T follicular helper cell (primary cell): ENCODE measurements at places on chromosomes 4 and X.

- no peak for DNase-seq
Observed at GRCh38 chrX:10112510-10112909, 44.3 kb upstream of the CLCN4 start.

DNA sequence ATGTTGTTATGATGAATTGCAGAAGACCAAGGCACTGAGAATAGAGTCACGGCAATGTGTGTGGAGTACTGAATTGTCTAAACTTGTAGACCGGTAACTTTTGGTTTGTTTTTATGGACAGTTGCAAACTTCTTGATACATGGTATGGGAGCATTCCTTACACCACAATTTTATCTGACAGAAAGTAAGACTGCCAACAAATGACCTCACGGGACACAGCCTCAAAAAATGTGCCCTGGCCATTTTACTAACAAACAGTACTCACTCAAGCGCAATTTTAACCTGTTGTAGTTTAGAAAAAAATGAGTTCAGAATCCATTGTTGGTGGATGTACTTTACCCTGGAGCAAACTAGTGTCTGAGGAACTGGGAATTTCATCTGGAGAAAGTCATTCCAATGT lies 321.2 kb downstream of the CAMK2D start:
- no peak for DNase-seq

DNA sequence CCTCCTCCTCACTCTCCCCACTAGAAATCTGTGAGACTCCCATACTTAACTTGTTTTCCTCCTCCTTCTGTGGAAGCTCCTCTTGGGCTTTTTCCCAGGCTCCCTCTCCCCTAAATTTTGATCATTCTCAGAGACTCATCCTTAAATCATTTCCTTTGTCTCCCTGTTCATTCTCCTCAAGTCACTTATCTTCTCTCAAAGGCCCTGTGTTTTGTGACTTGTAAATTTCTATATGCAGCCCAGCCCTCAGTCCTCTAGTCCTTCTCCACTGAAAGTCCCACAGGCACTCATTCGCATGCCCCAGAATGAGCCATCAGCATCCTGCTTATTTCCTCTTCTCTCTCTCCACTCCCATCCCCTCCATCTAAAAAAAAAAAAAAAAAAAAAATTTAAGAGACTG lies 171.8 kb downstream of the SOWAHB start:
- DNase-seq = no peak

- DNase-seq = no peak
Observed at GRCh38 chr4:70315928-70316327, 18.9 kb upstream of the CABS1 start.

GRCh38 chrX:19877431-19877830 lies 10.0 kb downstream of the SH3KBP1 start:
- no peak for DNase-seq

GRCh38 chr4:56323327-56323726 lies 64.0 kb downstream of the AASDH start:
- no peak for DNase-seq

GRCh38 chrX:120294651-120295050 lies 16.6 kb downstream of the TMEM255A start:
- no peak for DNase-seq

- DNase-seq = no peak
Observed at GRCh38 chrX:10108288-10108687, 48.5 kb upstream of the CLCN4 start.

DNA sequence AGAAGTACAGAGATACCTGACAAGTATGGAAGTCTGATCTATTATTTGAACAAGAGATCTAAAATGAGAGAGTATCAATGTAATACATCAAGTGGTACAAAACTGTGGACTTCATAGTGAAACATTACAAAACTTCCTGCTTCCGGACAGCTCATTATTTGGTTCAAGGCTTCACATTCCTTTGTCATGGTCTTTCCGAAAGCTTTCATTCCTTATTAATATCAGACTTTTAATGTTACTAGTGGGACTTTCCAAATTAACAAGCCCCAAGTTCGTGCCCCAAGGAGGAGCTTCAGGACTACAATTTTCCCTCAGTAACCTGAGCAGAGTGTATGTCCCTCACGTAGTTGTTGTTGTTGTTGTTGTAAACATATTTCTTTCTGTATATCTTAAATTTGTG lies 1.2 kb downstream of the CHIC2 start:
- no peak for DNase-seq

DNA sequence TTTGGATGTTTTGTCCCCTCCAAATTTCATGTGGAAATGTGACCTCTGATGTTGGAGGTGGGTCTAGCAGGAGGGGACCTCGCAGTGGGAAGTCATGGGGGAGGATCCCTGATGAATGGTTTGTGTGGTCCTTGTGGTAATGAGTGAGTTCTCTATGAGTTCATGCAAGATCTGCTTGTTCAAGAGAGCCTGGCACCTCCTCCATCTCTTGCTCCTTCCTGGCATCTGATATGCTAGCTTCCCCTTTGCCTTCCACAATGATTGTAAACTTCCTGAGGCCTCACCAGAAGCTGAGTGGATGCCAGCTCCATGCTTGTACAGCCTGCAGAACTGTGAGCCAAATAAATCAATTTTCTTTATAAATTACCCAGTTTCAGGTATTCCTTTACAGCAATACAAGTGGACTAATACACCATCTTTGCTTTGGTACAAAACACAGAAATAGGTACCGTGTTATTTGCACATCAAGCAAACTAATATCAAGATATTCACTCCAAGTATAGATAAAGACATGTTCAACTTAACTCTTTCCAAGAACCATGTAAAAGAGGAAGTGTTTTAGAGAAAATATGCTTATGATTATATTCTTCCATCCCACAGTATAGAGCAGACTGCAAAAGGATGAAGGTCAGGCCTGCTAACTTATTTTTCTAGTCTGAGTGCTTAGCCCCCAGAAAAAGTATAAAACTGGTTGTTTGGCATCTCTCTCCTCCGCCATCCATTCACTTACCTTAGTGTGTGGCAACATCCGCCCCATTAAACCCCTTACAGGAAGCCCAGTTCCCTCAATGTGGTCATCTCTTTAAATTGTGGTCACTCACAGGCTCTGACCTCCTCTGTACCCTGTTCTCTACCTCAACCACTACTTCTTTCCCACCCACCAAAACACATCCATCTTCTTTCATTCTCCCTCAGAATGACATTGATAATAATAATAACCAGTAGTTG lies 6.7 kb downstream of the ARAP2 start:
- DNase-seq = no peak

DNA sequence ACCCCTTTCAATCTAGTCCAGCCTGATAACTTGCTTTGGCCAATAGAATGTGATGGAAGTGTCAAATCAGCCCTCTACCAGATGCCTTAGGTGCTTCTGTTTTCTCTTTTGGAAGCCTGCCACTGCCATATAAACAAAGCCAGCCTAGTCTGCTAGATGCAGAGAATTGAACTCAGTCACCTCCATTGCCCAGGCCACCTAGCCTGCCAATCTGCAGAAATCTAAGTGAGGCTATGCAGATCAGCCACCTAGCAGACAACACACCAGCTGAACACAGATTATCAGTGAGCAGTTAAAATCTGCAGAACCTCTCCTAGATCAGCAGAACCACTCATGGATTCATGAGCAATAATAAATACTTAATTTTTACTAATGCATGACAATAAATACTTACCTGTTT lies 1108.2 kb downstream of the PCDH18 start:
- DNase-seq = no peak

DNA sequence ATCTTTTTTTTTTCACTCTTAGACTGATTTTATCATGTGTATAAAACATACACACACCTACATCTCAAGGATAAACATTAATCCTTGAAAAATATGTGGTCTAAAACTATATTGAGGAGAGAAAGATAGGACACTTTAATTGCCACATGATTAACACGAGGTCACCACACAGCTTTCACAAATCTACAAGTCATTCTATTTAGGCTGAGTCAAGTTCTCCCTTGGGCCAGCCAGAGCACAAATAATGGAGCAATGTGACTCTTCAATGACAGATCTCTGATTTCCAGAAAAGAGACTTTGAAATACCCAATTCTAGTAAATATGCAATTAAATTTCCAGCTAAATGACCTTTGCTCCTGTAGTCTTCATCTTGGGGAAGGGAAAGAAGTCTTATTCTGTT lies 12.9 kb upstream of the ADH4 start:
- no peak for DNase-seq

- DNase-seq = no peak
Observed at GRCh38 chr4:99043346-99043745, 45.2 kb downstream of the ADH5 start.

DNA sequence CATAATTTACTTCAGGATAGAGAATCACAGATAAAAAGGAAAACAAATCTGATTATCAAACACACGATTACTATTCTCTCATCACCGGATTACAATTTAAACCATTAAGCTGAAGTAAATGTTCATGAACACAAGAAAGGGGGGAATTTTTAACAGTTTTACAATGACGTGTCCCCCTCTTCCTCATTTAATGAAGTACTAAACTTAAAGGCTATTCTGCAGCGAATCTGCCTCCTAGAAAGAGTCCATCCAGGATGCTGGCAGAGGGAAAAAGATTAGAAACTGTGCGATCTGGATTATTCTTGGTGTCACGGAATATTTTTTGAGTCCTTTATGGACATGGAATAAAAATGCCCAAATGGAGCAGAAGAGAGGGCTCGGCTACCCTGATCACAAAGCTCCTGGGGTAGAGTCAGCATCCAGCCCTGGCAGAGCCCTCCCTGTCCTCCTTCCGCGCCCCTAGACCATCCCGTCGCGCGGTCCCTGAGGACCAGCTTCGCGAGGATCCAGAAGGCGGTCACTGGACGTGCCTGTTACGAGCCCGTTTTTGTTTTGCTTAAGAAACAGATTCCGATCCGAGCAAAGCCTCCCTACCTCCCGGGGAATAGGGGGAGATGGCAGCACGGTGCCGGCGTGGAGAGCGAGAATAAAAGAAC lies 1.2 kb downstream of the ELF2 start:
- DNase-seq = no peak

- no peak for DNase-seq
Observed at GRCh38 chr4:41624765-41625164, 86.8 kb downstream of the LIMCH1 start.
